ENCODE measurements at places on chromosomes 1 and 21.

DNA sequence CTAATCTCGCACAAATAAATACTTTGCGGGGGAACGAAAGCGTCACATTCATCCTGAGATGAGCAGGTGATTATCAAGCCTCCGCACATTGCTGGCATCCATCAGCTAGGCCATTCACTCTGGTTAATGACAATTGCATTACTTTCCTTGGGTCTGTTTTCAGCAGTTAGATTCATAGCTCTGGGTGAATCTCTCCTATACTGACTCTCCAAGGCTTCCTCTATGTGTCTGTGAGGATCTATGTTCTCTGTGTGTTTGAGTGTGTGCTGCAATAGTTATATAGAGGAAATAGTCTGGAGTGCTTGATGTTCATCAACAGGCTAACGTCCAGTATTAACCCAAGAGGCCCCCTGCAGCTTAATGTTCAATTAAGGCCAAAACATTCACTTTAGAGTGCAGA, 133.0 kb upstream of the CTTNBP2NL start:
- DNase-seq = no peak

DNA sequence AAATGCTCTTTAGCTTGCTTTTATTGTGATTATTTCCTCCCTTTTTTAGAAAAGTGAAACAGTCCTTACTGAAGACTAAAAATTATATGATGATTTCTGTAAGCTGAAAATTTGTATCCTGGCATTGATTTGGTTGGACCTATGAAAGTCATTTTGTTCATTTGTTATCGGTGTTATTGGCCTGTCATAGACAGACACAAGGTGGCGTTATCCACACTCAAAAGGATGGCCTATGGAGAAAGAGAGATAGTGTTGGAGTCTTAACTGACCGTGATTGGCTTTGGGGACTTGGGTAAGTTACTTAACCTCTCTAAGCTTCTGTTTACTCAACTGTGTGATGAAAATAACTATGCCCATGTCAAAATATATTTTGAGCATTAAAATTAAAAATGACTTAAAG, 203.6 kb upstream of the CHODL start:
- no peak for DNase-seq

DNA sequence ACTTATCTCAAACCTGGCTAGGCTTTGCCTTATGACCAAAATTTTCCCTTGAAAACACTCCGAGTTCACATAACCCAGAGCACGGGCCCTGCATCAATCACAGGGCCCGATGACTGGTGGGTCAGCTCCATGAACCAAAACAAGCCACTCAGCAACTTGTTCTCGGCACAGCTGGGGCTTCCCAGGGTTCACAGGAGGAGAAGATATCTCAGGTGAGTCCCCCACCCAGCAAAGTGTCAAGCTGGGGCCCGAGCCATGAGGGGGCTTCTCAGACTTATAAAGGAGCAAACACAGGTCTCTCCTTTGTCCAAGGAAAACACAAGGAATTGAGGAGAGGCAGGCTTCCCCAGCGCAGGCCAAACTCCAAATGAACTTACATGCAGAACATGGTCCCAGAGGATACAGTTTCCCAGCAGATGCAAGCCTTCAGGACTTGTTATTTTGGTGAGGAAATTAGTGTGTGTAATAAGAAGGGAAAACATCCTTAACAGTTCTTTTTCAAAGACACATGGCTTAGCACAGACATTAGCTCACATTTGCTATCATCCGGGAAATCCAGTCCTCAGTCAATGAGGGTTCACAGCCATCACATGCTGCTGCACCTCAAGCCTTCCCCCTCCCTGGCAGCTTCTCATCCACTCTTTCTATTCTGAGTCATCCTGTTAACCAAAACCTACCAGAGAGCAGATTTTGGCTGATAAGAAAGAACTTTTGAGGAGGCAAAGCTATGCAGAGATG, 98.1 kb upstream of the NFIA start:
- no peak for DNase-seq

DNA sequence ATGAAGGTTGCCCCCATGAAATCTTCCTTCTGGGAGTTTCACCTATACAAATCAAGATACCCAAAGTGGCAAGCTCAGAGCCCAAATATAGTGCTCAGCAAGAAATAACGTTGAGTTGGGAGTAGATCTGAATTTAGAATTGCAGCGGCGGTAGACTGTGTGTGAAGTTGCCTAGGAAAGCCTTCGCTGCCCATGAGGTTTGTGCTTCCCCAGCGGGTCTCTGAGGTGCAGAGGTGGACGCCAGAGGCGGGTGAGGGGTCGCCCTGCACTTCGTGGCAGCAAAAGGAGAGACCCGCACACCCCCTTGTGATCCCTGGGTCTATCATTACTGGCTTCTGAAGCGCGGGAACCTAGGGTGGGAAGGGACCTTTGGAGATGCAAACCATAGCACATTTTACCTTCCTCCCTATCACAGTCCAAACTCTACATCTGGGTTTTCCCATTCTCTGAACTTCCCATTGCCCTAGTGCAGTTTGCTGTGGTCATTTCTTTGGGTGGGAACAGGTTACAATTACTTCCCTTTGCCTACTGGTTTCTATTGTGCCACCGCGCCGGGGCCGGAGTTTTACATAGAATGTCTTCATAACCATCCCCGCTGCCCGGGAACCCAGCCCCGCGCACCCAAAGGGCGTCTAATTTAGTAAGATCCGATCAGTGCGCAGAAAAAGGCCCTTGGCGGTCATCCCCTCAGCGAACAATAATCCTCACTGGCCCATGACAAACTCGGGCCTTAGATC, 5.2 kb downstream of the TBX15 start:
- no peak for DNase-seq

GRCh38 chr1:7097938-7098592, 312.8 kb downstream of the CAMTA1 start:
- no peak for DNase-seq

GRCh38 chr1:175922254-175922881, 179.0 kb upstream of the TNR start:
- DNase-seq = no peak

- no peak for DNase-seq
Observed at GRCh38 chr1:87333692-87334347, 5.1 kb downstream of the LMO4 start.

- no peak for DNase-seq
Observed at GRCh38 chr1:177132141-177132540, 32.4 kb downstream of the ASTN1 start.

GRCh38 chr1:57800376-57800775, 376.5 kb upstream of the DAB1 start:
- no peak for DNase-seq

DNA sequence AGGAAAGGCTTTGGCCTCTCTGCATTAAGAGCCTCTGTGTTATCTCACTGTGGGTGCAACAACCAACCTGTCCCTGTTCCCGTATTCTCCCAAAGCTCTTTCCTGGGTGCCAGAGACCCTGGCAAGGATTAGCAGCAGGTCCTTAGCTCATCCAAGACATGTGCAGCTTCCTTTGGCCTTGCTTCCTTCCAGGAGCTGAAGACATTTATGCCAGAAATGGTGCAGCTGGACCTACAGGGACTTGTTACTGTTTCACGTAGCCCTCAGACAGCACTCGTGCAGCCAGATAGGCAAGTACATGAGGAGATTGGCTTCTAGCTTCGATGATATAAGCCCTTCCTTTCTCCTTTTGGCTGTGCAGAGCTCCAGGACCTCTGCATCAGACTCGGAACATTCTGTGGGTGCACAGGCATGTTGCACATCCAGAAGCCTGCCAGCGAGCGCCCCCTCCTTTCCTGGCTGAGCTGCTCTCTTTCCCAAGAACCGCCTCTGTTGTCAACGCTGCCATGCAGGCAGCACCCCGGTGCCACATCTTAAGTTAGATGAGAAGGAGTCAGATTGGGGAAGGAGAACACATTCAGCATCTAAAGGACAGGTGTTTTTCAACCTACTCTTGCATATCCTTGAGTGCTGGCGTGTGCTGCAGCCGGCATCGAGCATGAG, 284.5 kb upstream of the PLXNA2 start:
- DNase-seq = no peak

DNA sequence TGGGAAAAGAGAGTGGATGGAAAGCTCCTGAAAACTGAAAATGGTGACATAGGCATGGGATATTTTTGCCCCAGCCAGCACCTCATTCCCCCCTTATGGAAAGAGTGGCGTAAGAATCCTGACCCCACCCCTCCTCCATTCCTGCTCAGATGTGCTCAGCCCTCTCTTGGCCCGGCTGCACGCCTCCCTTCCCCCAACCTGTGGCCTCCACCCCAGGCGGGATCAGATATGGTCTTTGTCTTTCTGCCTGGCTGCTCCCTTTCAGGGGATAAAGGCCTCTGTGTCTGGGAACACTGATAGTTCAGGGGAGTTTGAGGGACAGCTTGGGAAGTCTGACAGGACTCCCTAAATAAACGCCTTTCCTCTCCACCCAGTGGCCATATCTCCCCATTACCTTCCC, 49.8 kb downstream of the KIRREL1 start:
- DNase-seq = no peak

DNA sequence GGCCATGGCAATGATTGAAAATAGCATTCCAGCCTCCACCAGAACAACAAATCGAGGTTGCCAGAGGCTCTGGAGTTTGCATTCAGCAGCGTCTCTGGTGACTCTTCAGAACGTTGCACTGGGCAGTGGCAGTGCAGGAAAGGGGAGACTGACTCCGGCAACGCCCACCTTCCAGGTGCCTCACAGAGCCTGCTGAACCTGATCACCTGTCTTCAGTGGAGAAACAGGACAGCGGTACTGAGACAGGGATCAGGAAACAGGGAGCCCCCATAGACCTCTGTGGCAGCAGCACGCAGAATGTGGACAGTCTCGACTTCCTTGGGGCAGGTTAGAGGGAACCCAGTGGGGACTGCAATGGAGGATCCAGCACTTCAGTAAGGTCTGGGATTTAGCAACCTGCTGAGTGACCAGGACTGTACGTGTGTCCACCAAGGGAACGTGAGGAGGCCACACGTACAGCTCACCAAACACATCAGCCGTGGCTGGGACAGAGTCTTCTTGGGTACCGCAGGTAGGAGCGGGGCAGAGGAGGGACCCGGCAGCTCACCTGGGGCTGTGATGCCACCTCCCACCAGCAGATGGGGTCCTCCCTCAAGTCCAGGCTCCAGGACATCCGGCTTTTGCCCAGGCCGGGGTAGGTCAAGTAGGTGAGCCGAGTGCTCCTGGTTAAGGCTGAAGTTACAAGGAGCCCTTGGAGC, 128.6 kb downstream of the PRDM2 start:
- DNase-seq = peak; percentile 8

DNA sequence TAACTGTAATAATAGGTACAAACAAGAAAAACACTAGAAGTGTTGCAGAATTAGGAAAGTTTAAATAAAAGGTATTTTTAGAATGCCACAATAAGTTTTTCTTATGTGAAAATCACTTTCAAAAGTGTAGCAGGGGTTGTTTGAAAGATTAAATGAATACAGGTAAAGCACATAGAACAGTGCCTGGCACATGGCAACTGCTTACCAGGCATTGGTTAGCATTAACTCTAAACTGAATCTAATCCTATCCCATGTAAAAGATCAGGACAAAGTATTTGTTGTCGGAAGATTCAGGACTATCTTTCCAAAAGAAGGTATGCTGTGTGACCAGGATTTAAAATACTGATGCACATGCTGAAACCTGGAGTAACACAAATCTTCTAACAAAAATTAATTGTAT, 3.3 kb downstream of the AKT3 start:
- DNase-seq = no peak

DNA sequence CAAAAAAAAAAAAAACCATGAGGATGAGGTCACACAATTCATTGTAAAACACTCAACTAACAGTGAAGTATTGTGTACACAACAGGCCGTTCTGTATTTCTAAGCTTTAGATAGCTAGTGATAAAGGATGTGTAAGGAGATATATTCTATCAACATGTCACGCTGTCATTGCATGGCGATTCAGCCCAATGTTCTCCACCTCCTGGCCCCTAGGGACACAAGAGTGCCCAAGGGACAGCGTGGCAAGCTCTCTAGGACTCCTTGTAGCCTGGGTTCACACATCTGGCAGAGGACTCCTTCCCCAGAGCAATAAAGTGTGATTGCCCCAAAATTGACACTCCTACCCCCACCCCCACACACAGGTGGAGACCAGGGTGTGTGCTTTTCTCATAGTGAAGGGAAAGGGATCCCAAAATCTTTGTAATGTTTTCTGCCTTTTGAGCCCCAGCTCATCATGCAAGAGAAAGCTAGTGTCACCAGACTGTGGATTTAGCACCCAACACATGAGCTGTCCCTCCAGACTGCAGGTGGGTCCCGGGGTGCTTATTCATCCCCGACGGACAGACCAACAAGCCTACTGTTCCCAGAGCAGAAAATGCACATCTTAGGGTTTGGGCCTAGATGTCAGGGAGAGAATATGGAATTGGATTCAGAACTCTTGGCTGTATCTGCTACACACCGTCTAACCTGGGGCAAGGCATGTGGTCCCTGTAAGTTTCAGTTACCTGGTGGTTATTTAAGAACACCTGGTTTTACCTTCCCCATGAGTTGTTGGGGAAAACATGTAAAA, 11.5 kb downstream of the TMPRSS3 start:
- DNase-seq = no peak

- DNase-seq = peak; percentile 19
Observed at GRCh38 chr1:230067419-230067870, 407 bp downstream of the GALNT2 start.

- no peak for DNase-seq
Observed at GRCh38 chr1:116365353-116365780, 7.7 kb upstream of the ATP1A1 start.

GRCh38 chr21:32393677-32394001, 827 bp upstream of the URB1 start:
- no peak for DNase-seq

GRCh38 chr1:3822421-3822820, 26.1 kb upstream of the LRRC47 start:
- no peak for DNase-seq

DNA sequence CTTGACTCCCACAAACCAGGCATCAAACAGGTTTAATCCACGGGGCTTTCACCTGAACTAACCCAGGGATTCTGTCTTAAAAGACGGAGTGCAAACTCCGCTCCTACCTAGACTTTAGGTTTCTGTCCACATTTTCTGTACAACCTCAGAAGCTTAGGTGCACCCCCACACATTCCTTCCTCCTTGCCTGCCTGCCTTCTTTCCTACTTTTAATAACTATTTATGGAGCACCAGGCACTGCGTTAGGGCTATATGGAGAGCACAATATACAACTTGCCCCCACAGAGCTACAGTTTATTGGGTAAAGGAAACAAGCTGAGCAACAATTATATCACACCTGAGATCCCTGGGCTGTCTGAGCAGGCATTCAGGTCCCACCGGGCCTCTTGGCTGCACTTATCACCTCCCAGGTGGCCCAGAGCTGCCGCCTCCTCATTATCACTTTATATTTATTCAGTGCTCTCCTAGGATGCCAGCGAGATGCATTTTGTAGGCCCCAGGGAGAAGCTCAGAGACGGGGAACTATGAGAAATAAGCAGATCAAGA, 64.1 kb downstream of the DNTTIP2 start:
- DNase-seq = no peak

DNA sequence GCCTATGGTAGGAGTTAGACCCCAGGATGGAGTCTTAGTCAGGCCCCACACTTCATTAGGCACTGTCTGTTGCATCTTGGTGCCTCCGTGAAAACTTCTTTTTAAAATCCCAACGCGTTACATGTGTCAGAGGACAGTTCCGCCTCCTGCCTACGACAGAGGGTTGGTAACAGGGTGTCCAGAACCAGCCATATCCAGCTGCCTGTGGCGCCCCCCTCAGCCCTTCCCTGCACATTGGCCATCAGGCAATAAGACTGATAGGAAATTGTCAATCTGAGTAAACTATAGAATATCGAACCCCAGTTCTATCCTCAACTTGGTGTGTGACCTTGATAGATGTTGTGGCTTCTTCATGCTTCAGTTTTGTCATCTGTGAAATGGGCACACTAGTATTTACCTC, 108.6 kb upstream of the CSF3R start:
- no peak for DNase-seq

Measured in stimulated activated CD4-positive, alpha-beta T cell treated with anti-CD3 and anti-CD28 coated beads, Interleukin-15, amount 100 ng/mL, for 1 hour (primary cell).